HCT116 (cell line): ENCODE measurements at places on chromosomes 6 and 20. TPM values are rescaled to one million over a fixed set of nuclear protein-coding genes. Genes with fewer than 3 reads are reported as not detected.

Gene OR2H1
- not detected for total RNA-seq

Gene NRSN1
- total RNA-seq: not detected

Gene ULBP3
- 18.4 TPM for total RNA-seq

Gene LTB
- total RNA-seq: 0.64 TPM

- no peak for DNase-seq
These were observed 6.0 kb downstream of the ARMC12 start for GRCh38 chr6:35742842-35743241.

DNA sequence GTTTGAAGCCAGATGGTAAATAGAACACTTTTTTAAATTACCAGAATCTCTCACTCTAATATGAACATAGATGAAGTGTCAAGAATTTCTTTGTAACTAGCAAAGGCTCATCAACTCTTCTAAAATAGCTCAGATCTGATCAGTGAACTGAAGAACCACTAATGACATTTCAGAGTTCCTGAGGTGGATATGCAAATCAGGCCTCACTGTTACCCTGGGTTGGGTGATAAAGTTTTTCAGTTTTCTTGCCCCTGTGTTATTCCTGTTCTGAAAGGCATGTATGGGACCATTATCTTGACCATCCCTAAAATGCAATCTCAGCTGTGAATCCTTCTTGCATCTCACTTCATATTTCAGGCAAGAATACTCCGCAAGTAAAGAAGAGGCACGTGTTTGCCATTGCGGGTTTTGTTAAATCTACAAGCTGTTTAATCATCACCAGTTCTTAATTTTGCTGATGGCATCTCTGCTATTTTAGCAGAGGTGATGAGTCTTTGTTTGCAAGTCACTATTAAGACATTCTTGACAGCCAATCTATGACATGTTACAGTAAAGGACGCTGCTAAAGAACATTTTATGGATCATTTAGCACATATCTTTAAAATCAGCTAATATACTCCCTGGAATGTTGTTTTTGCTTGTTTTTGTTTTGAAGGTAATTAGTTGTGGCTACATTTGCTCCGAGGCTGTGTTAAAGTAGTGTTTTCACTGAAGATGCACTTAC is 47.9 kb downstream of the KHDC1L start:
- no peak for DNase-seq

GRCh38 chr20:53582574-53583351 is 10.9 kb downstream of the ZNF217 start:
- DNase-seq: no peak

DNA sequence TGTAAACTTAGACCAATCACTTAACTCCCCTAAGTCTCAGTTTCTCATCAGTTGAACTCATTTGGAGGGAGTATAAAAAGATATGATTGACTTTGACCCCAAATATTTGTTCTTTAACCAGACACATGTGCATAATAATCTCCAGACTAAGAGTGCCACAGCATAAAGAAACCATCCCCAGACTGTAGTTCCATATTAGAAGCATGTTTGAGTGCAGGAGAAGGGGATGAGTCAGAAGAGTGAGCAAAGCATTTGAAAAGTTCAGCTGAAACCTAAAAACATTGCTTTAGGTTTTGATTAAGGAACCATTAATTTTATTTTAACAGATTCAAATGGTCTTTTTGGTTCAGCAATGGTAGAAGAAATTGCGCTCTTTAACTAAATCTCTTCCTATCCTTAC is 654.8 kb downstream of the UTRN start:
- DNase-seq: no peak

- no peak for DNase-seq
These were observed 25.3 kb upstream of the PROKR2 start for GRCh38 chr20:5342021-5342420.
